ENCODE measurements at places on chromosomes 16 and 17. TPM values are rescaled to one million over a fixed set of nuclear protein-coding genes. Genes with fewer than 3 reads are reported as not detected.

The GP2 gene
- total RNA-seq: not detected

DNA sequence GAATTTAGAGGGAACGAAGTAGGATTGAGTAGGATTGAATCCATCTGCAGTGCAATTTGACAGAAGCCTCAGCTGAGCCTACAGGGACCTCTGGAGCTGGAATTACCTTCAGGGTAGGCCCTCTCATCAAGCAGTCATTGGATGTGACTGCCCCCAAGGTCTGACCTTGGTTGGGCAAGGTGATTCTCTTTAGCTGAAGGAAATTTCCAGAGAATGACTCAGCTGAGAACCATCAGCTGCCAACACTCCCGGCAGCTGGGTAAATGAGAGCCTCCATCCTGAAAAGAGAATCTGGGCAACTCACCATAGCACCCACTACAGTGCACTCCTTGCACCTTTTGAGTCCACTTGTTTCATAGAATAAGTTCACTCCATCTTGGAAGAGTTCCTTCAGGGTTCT is 113.5 kb upstream of the MED13 start:
- DNase-seq: no peak
- no peak overlapping the region for H3K27ac ChIP-seq
- H3K27me3 ChIP-seq: peaks cover 2% of the 10 kb centered on the region
- H3K4me1 ChIP-seq: no peaks in the 10 kb centered on the region
- H3K36me3 ChIP-seq: no peaks in the 10 kb centered on the region
- no peak overlapping the region for H3K4me3 ChIP-seq

DNA sequence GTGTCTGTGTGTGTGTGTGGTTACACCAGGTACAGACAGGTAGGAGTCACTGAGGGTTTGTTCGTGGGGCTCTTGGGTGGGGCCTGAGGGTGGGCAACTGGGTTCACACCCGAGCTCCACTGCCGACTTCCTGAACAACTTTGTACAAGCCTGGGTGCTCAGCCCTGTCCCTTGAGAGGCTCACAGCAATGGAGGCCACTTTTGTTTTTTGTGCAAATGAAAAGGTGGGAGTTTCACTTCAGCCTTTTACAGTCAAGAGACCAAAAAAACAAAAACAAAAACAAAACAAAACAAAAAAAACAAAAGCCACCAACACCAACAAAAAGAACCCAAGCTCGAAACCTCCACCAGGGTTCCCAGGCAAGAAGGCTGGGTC is 2.4 kb downstream of the RHBDF2 start:
- peaks cover 64% of the 10 kb centered on the region for H3K4me1 ChIP-seq
- peaks cover 5% of the 10 kb centered on the region for H3K36me3 ChIP-seq
- no peaks in the 10 kb centered on the region for H3K27me3 ChIP-seq

DNA sequence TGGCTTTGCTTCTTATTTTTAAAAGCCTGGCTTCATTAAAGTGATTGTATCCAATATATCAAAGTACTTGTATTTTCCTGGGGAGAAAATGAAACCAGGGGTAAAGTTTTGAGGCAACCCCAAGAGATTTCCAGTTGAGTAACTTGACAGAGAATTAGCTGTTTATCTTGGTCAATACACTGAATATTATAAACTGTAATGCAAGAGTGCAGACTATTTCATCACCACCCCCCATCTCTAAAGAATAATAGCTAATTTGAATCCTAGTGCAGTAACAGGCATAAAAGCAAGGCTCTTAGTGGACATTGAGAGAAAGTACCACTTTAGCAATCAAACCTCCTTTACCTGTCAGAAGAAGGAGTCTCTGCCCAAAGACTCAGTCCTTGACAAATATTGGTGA is 27.0 kb downstream of the IRX6 start:
- no peaks in the 10 kb centered on the region for H3K4me1 ChIP-seq
- no peaks in the 10 kb centered on the region for H3K36me3 ChIP-seq
- no peak overlapping the region for H3K27ac ChIP-seq
- peaks cover 3% of the 10 kb centered on the region for H3K27me3 ChIP-seq
- DNase-seq: no peak
- no peak overlapping the region for H3K4me3 ChIP-seq

The SRCIN1 gene
- total RNA-seq: not detected

The PRSS36 gene
- total RNA-seq: 1.7 TPM

The MRPL27 gene
- total RNA-seq: 71.4 TPM

- H3K27me3 ChIP-seq: peaks cover 6% of the 10 kb centered on the region
- H3K36me3 ChIP-seq: no peaks in the 10 kb centered on the region
- no peak overlapping the region for H3K4me3 ChIP-seq
- H3K4me1 ChIP-seq: no peaks in the 10 kb centered on the region
- H3K27ac ChIP-seq: no peak overlapping the region
- no peak for DNase-seq
These were observed 118.1 kb downstream of the GSG1L start for GRCh38 chr16:27945233-27945973.

- H3K27ac ChIP-seq: no peak overlapping the region
- no peaks in the 10 kb centered on the region for H3K27me3 ChIP-seq
- no peak for DNase-seq
- no peaks in the 10 kb centered on the region for H3K36me3 ChIP-seq
- peaks cover 10% of the 10 kb centered on the region for H3K4me1 ChIP-seq
- no peak overlapping the region for H3K4me3 ChIP-seq
These were observed 33.5 kb downstream of the WSB1 start for GRCh38 chr17:27327397-27327796.

- H3K4me3 ChIP-seq: no peak overlapping the region
- H3K36me3 ChIP-seq: no peaks in the 10 kb centered on the region
- no peaks in the 10 kb centered on the region for H3K27me3 ChIP-seq
- H3K27ac ChIP-seq: no peak overlapping the region
These were observed 2.4 kb downstream of the PRSS27 start for GRCh38 chr16:2717383-2718263.

DNA sequence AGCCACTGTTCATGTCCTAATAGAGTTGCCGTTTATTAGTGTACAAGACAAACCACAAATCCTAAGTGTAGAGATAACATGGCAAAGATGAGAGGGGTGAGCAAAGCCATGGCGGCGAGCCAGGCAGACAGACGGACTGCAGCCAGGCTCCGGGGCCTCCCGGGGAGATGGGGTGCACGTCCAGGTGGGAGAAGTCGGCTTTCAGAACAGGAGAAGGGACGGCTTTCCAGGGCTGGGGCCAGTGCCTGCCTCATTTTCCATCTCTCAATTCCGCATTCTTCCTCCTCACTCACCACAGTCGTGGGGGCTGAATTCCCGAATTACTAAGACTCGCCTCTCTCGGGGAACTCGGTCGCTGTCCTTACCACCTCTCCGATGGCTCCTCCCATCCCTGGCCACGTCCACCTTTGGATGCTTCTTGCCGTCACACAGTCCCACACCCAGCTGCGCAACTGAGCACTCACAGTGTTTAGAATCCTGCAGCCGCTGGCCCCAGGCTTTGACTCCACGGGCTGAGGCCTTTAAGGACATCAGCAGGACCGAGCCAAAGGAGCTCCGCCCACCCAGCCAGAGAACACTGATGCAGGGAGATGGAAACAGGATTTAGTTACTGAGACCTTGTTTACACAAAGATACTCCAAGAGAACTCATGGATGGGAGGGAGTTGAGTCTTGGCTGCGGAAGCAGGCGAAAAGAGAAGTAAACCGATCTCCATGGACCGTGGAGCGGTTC is 59.7 kb downstream of the RNF112 start:
- H3K36me3 ChIP-seq: no peaks in the 10 kb centered on the region
- peaks cover 6% of the 10 kb centered on the region for H3K27me3 ChIP-seq
- DNase-seq: no peak
- no peak overlapping the region for H3K4me3 ChIP-seq

Data from activated CD4-positive, alpha-beta T cell treated with anti-CD3 and anti-CD28 coated beads, Interleukin-2, amount 10 ng/mL, durations not matched to agents 7 days and 5 days (primary cell).